ENCODE measurements at places on chromosomes 12 and 14.

DNA sequence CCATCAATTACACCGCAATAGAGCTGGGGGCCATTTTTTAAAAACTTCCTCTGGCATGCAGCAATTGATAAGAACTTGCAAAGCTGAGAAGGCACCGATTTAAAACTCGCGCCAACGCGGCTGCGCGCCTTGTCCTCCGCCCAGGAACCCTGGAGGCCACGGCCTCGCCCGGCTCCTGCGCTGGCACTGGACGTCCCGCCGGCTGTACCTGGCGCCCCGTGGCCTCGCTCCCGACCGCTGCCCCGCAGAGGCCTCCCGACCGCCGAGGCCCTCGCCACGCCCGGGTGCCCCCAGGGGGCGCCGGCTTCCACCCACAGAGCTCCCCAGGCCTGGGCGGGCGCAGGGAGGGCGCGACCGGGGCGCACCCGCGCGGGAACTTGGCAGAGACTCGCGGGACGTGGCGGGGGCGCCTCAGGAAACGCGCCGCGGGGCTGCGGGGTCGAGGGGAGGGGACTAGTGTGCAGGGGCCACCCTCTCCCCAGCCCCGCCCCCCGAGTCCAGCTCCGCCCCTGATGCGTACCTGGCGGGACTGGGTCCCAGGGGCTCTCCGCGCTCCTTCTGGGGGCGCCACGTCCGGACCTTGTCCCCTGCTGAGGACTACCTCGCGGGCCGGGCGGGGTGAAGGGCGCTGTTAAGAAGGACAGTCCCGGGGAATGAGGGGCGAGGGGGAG lies 65.7 kb downstream of the TNFAIP2 start:
- DNase-seq, result no peak

DNA sequence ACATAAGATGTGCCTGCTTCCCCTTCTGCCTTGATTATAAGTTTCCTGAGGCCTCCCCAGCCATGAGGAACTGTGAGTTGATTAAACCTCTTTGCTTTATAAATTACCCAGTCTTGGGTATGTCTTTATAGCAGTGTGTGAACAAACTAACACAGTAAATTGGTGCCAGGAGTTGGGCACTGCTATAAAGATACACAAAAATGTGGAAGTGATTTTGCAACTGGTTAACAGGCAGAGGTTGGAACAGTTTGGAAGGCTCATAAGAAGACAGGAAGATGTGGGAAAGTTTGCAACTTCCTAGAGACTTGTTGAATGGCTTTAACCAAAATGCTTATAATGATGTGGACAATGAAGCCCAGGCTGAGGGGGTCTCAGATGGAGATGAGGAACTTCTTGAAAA lies 264.1 kb downstream of the DACT1 start:
- no peak for DNase-seq

- DNase-seq, result no peak
Measured at GRCh38 chr14:35877276-35877675, 51.1 kb downstream of the BRMS1L start.

DNA sequence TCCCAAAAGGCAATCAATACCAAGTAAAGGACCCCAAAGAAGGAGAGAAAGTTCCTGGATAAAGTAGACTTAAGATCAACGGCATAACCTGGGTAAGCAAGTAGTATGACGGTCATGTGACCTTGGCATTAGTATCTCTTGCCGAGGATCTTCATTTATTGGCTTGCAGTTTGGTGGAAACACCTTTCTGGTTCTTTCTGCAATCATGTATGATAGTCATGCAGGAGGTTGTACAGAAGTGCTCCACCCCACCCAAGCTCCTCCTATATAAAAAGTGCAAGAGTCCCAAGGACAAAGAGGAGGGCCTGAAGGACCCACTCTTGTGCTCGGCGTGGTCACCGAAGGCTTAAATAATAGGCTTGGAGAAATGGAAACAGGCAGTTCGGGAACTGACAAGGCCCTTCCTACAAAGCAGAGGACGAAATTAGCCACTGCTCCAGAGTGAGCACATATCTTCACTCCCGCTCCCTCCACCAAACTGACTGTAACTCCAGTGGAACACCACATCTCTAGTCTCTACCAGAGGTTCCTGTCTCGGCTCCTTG lies 750 bp downstream of the CS start:
- DNase-seq, result no peak

DNA sequence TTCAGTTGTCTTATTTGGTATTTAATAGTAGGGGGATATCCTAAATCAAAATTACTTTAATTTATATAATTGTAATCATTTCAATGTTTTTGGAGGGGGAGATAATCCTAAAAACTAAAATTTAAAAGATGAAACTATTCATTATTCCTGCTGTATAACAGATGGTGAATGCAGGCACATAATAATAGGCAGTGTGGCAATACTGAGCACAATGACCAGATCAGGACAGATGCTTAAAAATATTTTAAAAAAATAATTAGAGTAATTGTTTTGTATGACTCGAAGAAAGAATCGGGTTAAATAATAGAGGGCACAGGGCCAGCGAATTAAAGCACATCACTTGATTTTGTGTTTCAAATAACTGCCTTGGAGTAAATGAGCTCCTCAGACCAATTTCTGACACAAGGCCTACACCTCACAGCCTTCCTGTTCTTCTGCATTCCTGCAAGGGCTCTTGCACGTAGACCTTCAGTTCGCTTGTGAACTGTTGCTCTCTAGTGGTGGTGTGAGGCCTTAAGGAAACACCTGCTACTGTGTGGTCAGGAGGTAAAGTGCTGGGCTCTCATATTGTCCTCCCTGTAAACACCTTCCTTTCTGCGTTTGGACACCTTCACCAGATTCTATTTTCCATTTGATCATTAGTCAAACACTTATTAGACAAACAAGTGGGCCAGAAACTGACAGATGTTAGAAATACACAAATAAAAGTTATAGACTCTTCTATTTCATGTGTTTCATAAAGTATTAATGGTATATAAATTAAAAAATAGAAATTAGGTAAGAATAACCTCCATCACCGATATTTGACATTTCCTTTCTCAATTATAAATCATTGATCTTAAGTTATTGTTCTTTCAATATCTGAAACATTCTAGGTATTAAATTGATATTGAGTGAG lies 29.3 kb upstream of the KLRF1 start:
- DNase-seq, result peak; percentile 5

DNA sequence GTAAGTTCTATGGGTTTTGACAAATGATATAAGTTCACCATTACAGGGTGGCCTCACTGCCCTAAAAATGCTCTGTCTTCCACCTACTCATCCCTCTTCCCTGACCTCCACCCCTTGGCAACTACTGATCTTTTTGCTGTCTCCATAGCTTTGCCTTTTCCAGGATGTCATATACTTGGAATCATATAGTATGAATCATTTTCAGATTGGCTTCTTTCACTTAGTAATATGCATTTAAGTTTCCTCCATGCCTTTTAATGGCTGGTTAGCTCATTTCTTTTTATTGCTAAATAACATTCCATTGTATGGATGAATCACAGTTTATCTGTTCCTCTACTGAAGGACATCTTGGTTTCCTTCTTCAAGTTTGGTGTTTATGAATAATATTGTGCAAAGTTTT lies 14.0 kb upstream of the PEX5 start:
- DNase-seq, result no peak

- DNase-seq, result no peak
Measured at GRCh38 chr14:22412926-22413411, 176.1 kb downstream of the DAD1 start.

- no peak for DNase-seq
Measured at GRCh38 chr12:57465747-57466505, 6.3 kb downstream of the GLI1 start.

DNA sequence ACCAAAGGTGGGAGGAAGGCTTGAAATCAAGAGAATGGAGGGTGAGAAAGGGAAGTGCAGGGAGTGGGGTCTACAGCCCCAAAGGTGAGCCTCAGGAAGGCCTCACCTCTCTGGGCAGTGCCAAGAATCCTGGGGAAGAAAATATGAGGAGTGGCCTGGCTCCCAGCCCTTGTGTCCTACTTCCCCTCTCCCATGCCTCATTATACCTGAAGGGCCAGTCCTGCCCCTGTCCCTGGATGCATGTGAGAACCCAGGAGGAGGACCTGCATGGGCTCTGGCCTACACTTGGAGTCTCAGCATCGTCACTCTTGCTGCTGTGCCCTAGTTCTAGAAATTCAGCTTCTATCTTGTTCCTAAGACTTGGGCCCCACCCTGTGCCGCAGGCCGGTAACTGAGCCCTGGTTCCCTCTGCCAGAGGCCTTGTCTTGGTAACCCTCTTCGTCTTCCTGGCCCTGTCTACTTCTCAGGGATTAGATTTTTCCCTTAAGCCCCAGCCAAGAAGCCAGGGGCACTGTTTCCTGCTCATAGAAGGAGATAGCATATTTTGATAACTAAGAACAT lies 10.9 kb upstream of the MYH7 start:
- DNase-seq, result no peak

DNA sequence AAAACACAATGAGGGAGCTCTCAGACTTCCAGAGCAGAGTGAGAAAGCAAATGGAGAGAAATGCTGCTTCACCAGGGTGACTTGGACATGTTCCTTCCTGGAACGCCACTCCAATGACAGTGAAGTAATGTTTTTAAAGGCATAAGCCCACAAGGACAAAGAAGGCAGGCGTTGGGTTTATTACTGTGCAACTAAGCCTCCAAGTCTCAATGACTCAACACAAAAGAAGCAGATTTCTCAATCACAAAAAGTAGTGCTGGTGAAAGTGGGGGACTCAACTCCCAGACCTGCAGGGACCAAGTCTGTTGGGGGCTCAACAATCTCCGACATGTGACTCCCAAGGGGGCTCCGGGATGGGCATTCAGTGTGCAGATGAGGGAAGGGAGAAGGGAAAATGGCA lies 505.2 kb downstream of the BCL11B start:
- no peak for DNase-seq

- DNase-seq, result peak; percentile 72
Measured at GRCh38 chr14:89417091-89417464, at the start of gene FOXN3. Gene FOXN3, minus strand, starts transcription at chr14:89417233. Its CDS starts 4,757 bp downstream, at chr14:89412476.

- no peak for DNase-seq
Measured at GRCh38 chr12:105078712-105079570, 5.3 kb downstream of the ALDH1L2 start.

DNA sequence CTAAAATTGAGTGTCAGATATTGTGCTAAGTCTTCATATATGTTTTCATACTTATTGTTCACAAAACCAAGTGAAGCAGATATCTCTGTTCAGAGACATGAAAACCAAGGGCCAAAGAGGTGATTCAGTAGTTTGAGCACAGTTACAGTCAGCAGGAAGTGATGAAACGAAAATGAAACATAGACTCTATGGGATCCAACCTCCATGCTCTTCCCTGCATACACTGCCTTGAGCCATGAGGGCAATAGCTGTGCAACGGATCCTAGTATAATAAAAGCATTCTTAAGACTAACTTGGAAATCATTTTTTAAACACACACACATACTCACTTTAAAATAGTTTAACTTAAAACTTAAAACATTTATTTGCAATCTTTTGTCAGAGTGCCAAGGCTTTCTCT lies 27.9 kb downstream of the ESR2 start:
- no peak for DNase-seq
